HAP-1 (cell line): ENCODE measurements at places on chromosomes 1 and 21.
A peak's percentile ranks its signal among the peaks of the same experiment; 100 is the strongest.

- DNase-seq: peak; percentile 60
These were observed 826.1 kb downstream of the MRPL39 start for GRCh38 chr21:24781146-24781545.

DNA sequence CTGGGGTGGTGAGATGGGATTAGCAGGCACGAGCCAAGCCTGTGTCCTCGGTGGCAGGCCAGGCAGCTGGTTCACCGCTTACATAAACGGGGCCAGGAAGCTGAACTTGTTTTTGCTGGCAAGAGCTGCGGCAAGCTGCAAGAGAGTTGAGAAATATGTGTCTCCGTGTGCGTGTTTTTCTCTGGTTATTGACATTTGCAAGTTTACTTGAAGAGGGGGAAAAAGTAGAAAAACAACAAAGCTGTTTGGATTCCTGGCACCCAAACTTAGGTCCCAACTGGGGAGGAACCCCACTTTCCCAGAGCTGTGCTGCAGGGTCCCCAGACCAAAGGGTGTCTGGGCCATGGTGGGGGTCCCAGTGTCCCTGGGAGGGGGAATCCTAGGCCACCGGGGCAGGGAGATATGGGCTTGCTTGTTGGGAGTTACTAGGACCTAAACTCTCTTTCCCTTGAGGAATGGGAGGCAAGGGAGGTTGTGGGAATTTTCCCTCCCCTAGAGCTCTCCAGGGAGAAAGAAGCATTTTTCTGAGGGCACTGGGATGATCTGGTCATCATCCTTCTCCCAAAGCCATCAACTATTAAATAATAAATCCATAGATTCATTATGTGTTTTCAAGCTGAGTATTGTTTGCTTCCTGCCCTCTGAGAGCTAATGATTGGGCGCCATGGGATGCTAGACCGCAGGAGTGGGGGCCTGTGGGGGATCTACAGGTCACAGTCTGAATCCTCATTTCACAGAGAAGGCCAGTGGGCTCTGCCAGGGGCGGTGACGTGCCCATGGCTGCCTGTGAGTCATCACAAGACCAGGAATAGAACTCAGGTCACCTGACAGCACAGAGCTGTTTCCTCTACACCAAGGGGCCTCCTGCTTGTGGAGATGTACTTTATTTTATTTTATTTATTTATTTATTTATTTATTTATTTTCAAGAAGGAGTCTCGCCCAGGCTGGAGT lies 14.8 kb downstream of the IL6R start:
- no peak for DNase-seq

DNA sequence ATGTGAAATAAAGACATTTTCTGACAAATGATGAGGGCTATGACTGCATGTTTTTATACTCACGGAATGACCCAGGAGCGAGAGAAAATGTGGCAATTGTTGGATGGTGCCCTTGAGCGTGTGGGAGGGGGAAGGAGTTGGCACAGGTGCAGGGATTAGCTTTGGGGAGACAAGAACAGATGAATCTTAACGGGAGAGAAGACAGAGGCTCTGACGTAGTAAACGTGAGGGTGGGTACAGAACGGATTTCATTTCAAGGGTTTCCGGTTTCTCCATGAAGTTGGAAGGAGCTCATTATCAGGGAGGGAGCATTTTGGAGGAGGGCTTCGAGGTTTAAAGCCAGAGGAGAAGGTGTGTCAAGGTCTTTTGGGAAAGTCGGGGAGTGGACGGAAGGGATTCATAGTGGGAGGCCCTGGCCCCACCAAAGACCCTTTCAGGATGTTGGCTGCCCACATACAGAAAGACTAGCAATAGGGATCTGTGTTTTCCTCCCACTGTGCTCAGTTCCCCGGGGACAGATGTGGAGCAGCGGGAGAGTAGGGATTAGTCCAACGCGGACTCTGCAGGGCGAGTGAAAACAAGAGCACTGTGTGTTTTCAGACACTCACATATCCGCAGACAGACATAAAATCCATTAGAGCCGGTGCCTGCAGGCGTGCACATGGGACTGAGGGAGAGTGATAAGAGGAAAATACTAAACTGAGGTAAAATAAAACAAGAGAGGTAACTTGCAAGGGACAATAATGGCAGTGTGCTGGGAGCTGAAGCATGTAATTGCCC lies 584.1 kb downstream of the AJAP1 start:
- no peak for DNase-seq

DNA sequence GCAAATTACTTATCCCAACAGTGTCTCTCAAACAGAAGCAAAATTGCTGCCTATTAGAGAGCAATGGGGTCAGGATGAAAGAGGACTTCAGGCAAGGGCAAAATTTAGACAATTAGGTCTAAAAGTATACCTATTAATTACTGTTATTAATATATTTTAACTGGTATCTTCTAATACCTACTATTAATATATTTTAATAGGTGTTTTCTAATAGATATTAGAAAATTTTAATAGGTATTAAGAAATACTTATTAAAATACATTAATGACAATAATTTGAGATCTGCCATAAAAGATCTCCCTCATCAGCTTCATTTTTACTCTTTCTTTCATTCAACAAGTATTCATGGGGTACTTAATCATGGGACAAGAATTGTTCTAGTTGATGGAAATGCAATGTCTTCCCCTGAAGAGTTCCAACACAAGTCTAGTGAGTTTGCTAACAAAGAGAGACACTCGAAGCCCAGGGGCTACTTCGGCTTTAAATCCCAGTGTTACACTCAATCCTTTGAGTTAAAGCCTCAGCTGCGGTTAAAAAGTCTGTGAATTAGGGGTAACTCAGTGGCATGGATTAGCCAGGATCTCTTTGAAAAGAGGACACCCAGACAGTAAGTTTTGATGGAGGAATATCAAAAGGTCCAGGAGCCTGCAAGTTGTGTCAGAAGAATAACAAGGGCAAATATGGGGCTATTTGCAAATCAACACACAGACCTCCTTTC lies 44.1 kb downstream of the STYXL2 start:
- DNase-seq: no peak

- DNase-seq: no peak
These were observed 5.1 kb downstream of the LAMB3 start for GRCh38 chr1:209647156-209647555.

DNA sequence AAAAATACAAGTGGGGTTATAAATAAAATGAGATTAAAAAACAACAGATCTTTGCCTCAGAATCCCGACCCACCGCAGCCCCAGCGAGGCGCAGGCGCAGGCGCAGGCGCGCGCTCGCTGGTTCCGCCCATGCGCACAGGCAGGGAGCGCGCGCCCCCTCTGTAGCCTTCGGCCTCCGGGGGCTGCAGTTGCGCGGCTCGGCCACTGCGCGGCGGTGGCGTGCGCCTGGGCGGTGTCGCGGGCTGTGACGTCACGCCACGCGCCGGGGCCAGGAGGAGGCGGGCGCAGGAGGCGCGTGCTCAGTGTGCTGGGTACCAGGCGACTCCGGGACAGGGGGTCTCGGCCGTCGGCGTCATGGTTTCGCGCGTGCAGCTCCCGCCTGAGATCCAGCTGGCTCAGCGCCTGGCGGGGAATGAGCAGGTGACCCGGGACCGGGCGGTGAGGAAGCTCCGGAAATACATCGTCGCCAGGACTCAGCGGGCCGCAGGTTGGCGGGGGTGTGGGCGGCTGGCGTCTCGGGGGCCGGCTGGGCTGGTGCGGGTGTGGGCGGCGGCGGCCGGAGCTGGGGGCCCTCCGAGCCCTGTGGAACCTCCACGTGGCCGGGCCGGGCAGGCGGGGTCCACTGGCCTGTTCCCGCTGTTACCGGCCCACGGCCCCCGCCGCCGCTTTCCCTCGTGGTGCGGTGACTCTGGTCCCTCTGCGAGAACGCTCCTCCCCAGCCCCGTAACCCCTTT lies at the start of gene RRP1:
Gene RRP1 (plus strand): TSS at position 302 of the 734 bp plus-strand sequence. CDS start 53 bp downstream, at position 355.
- DNase-seq: peak; percentile 78

GRCh38 chr1:82517586-82517985 lies 716.9 kb downstream of the ADGRL2 start:
- DNase-seq: no peak

DNA sequence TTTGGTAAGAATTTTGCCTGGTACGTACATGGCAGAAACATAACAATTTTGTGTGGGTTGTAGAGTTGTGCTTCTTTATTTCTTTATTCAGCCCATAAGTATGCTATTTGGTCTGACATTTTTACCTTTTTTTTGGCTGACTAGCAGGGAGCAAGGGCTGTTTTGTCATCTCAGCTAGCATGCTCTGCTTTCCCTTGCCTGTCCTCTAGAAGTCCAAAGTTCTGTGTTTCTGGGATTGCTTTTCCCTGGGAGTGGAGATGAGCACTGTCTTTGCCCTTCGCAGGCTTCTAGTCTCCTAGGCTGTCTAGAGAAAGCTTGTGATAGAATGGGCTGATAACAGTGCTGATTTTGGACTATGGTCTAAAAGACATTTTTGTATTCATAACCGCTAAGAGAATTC lies 7.5 kb downstream of the UCK2 start:
- no peak for DNase-seq

DNA sequence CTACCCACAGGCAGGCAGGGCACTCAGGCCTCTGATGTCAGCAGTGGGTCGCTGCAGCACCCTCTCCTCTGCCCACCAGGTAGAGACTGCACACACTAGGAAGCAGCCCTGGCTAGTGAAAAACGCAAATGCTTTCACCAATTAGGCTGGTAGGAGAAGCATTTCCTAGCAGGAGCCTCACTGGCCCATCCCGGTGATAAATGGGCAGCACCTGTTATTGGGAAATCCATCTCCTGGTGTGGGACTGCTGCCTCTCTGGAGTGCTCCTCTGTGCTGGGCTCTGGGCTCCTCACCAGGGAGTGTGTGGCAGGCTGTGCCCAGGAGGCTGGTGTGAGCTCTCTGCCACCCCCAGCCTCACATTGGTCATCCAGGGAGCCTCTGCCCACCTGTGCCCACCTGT lies 28.6 kb downstream of the LRP8 start:
- DNase-seq: no peak

- no peak for DNase-seq
These were observed 445.5 kb downstream of the PTPRC start for GRCh38 chr1:199084293-199084692.

DNA sequence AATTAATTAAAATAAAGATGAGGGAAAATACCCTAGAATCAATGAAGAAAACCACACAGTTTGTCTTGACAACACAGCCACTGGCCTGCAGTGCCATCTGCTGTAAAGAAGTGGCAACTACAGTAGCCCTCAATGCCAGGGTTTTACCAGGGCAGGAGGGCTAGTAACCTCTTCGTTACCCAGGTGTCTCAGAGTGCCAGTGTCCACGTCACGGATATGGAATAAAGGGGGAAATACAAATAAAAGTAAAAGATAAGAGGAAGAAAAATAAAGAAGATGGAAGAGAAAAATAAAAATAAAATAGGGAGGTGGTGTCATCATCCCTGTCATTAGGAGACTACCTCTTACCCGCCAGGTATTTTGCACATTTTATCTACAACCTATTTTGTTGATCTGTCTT lies 14.2 kb upstream of the SLC44A3 start:
- DNase-seq: peak; percentile 46

- DNase-seq: no peak
These were observed 31.7 kb downstream of the RUNX3 start for GRCh38 chr1:24898152-24898908.

DNA sequence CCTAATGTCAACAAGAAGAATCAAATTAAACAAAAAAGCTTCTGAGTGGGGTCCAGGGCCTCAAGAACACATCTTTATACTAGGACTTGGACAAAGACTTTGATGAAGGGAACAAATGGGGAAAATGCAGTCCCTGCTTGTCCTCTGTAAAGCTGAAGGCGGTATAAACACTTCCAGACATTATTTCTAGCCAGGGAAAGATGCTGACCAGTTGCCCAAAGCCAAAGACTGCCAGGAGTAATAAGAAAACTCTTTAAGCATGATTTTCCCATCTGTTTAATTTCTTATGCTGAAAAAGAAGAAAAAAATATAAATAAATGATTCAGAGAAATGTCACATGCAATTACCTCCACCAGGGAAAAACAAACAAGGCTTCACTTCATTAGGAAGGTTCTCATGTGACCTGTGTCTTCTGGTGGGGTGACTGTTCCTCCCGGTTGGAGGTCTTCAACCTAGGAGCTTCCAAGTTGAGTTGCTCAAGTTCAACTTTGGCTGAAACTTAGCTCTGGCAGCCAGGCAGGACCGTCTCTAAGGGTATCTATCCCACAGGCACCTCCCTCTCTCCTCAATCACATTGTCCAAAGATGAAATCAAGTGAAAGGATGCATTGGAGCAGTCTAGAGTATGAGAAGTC lies 65.2 kb upstream of the KCNE2 start:
- DNase-seq: no peak
